ENCODE measurements at places on chromosomes 5 and 9.
A peak's percentile ranks its signal among the peaks of the same experiment; 100 is the strongest.

DNA sequence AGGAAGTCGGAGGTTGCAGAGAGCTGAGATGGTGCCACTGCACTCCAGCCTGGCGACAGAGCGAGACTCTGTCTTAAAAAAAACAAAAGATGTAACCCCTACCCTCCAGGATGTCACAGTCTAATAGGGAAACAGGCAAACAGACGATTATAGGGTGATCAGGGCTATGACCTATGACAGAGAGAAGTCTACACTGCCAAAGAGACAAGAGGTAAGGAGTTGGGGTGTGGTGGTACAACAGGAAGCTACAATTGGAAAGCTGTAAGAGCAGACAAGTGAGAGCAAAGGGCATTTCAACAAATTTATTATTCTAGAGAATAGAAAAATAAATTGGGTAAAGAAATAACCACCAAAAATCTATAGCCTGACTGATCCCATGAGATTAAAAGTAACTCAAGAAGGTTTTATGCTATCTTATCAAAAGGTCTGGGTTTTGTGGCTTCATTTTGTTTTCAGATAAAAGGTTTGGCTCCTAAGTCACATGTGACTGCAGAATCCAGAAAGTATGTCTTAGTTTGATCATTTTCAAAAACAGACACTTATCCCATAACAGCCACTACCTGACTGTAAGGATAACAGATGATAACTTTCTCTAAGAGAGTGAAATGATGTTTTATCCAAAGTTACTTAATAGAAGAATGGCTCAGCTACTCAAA is 7.3 kb downstream of the CDC26 start:
- DNase-seq, result peak; percentile 31

GRCh38 chr9:84652496-84653120 is 16.9 kb upstream of the NTRK2 start:
- no peak for DNase-seq

- no peak for DNase-seq
Observed at GRCh38 chr9:91886414-91887076, 63.5 kb downstream of the ROR2 start.

GRCh38 chr5:161009817-161010216 is 157.8 kb upstream of the ATP10B start:
- no peak for DNase-seq

DNA sequence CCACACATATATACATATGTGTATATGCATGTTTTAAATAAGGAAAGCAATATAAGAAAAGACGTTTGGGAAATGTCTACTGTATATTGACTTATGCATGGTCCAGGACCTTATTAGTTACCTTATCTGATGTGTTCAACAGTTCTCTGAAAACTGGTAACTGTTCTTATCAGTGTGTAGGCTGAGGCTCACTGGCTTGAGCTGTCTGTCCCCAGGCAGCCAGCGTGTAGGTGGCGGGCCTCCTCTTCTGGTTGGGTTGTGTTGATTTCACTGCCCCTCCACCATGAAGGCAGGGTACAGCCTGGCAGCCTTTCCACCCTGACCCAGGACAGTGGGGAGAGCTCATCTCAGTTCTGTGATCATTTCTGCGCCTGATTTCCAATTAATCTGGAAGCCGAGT is 38.7 kb upstream of the SEMA4D start:
- no peak for DNase-seq

- no peak for DNase-seq
Observed at GRCh38 chr9:134725605-134725940, 84.0 kb downstream of the COL5A1 start.

GRCh38 chr5:65933295-65933694 is 6.9 kb downstream of the ERBIN start:
- DNase-seq, result no peak

DNA sequence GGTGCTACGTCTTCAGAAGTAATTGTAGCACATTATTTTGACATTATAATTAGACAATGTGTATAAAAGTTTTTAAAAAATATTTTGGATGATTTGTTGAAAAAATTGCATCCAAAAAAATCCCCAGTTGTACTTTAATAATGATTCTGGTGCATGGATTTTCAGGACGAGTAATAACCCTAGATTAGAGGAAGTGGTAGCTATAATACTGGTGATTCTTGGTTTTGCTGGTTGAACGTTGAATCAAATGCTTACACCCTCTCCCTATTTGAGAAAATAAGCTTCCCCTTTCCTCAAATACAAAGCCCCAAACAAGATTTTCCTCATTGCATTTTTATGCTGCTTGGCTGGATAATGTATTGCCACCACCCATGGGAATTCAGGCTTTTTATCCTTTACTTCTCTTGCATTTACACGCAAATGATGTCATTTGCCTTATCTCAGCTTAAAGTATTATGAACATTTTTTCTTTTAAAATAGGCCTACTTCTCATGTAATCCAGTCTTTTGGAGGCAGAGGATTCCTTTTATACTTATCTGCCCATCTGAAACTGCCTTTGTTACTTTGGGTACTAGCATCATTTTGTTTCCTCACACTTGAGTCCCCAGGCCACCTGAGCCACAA is 86.3 kb downstream of the UBE2R2 start:
- DNase-seq, result no peak

- DNase-seq, result no peak
Observed at GRCh38 chr9:16192403-16193017, 639.7 kb downstream of the CCDC171 start.

GRCh38 chr9:88387036-88387551 is 1.1 kb upstream of the SPIN1 start:
- no peak for DNase-seq
